ENCODE measurements at places on chromosomes 2 and 18.

- peak; percentile 1 for DNase-seq
Observed at GRCh38 chr2:70340761-70341476, 39.1 kb upstream of the FAM136A start.

DNA sequence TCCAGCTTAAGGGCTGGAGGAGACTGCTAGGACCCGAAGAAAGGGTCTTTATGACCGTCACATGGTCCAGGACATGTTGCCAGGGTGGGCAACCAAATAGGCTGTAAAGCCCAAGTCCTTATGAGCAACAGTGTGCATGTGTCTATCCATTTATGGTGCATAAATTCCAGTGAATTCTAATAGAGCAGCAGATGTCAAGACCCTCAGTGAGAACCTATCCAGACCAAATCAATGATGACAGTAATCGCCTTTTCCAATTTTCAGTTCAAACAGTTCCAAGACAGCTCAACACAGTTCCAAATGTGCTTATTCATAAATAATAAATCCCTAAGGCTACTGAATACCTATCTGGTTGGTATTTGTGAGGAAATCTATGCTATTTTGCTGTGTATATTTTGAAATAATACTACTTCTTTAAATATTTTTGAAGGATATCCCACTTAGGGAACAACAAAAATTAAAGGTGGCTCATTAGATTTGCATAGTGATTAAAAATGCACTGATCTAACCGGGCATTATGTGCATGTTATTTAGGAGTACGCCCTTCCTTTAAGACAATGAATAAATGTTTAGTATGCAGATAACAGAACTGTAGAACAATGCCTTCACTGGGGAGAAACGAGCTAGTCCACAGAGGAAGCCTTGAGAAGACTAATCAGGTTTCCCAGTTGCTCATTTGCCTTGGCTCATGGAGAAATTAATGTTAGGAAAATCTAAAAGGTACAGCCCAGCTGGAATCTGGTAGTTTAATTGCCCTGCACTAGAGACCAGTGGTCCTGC is 519.5 kb upstream of the CHAC2 start:
- DNase-seq: no peak

DNA sequence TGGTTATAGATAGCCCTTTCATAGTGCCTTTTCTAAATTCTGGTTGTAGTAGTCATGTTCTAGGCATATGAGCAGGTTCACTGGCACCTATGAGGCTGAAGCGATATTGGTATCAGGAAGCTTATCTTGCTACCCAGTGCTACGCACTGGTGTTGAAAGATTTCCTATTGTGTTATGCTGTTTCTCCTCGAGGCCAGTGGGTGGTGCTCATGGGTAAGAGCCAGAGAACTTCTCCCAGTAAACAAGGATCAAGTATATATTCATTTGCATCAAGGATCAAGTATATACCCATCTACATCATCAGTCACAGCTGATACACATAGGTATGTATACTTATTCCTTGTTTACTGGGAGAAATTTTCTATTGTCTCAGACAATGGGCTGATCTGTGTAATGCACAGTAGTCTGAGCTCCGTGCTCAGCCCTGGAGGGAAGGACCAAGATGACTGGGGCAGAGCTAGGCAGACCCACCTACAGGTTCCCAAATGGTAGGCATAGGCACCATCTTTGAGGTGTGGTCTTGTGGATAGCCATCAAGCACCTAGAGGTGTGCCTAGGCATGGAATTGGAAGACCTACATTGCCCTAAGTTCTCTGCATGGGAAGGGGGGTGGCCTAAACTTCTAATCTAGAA is 101.2 kb upstream of the GALNT13 start:
- DNase-seq: no peak

- no peak for DNase-seq
Observed at GRCh38 chr2:191441496-191442214, 196.5 kb downstream of the MYO1B start.

- no peak for DNase-seq
Observed at GRCh38 chr18:61955644-61956043, 62.8 kb upstream of the RNF152 start.

- DNase-seq: no peak
Observed at GRCh38 chr2:192127434-192127833, 67.3 kb downstream of the TMEFF2 start.

DNA sequence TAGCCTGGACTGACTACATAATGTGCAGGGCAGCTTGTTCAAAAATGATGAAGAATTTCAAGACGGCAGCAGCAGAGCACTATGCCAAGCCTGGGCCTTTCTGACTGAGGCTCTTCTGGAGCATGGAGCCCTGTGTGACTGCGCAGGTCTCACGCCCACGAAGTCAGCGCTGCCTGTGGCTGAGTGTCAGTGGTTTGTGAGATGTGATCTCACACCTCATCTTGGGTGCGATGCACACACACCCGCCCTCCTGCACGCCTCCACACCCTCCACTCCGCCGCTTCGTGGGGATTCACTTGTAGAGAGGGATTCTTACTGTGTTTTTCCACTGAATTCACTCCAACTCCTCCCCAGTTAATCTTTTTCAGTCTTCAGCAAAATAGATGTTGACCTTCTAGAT is 103.9 kb downstream of the VIT start:
- DNase-seq: no peak

GRCh38 chr18:36929601-36930000 is 100.7 kb downstream of the KIAA1328 start:
- no peak for DNase-seq

GRCh38 chr2:35548171-35548570 is 807.4 kb upstream of the CRIM1 start:
- no peak for DNase-seq
